ENCODE measurements at places on chromosomes 12 and 14.

DNA sequence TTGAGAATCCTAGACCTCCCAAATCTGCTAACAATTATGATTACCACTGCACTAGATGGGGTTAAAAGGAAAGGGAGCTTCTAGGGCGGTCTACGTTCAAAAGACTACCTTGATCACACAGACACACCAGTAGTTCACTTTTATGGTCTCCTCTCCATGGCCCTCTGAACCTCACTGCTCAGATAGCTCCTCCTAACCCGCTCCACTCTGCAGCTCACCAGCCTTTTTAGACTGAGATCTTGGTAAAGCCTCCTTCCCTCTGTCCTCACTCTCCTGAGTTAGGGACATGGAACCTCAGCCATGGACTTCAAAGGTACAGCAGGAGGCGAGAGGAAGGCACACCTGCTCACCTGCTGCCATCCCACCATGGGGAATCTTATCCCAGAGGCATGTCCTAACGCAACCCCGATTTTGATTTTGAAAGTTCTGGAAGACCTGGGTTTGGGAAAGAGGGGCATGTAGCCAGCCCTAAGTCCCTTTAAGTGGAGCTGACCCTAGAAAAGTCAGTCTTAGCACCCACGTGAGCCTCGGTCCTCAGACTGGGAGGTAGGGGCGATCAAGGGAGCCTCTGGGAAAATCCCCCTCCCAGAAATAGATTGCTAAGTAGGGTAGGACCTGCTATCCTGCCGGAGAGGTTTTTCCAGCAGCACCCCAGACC lies 1.3 kb downstream of the ZNF219 start:
- no peak for DNase-seq

- no peak for DNase-seq
These were observed 2.3 kb downstream of the ATXN7L3B start for GRCh38 chr12:74539765-74540526.

DNA sequence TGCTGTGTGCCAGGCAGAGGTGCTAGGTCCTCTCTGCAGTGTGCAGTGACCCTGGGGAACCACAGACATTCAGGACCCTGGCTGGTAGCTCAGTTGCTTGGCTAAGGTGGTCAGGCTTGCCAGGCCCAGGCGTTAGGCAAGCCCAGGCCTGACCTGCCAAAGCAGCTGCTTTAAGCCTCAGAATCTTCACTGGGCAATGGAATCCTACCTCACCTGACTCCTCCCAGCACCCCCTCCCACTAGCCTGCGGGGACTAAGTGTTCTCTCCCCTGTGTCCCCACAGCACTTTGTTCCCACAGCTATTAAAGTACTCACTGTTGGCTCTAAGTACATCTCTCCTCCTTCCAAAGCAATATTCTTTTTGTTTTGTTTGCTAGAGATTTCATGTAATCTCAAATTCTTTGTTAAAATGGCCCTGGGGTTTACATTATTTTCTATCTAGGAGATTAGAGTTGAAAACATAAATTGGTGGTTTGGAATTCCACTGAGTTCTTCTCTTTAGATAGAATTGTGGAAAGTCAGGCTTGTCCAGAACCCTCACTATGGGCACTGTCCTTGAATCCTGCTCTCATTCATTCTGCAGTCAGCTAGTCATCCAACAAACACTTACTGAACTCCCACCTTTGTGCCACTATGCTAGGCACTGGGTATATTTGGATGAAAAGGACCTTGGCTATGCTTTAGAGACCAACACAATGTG lies 44.4 kb downstream of the DGLUCY start:
- no peak for DNase-seq

GRCh38 chr12:41189395-41190251 lies 1.5 kb downstream of the PDZRN4 start:
- DNase-seq, result no peak

GRCh38 chr12:64946132-64946829 lies 121.8 kb downstream of the TBC1D30 start:
- DNase-seq, result no peak

GRCh38 chr12:117567644-117568216 lies 206.3 kb upstream of the NOS1 start:
- DNase-seq, result no peak

GRCh38 chr14:93939304-93940229 lies 12.4 kb downstream of the FAM181A start:
- DNase-seq, result peak; percentile 85

DNA sequence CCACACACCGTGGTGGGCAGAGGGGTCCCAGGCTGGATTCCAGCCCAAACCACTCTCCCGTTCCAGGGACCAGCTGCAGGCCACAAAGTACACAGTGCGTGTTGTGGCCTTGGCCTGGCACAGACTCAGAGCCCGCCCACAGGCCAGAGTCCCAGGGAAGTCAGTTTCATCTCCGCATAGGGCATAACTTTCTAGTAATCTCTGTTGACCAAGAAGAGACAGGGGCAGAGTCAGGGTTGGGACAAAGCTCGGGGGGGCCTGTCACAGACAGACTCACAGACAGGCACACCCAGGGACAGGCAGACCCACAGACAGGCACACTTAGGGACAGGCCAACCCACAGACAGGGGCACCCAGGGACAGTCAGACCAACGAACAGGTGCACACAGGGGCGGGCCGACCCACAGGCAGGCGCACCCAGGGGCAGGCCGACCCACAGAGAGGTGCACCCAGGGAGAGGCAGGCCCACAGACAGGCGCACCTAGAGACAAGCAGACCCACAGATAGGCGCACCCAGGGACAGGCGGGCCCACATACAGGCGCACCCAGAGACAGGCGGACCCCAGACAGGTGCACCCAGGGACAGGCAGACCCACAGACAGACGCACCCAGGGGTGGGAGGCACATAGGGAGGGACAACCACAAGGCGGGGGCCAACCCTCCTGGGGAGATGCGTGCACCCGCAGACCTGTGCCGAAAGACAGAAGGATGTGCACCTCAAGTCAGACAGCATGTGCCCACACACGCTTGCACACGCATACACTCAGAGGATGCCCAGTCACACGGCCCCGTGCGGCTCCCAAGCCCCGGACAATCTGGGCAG lies 323.3 kb upstream of the RTL1 start:
- no peak for DNase-seq

DNA sequence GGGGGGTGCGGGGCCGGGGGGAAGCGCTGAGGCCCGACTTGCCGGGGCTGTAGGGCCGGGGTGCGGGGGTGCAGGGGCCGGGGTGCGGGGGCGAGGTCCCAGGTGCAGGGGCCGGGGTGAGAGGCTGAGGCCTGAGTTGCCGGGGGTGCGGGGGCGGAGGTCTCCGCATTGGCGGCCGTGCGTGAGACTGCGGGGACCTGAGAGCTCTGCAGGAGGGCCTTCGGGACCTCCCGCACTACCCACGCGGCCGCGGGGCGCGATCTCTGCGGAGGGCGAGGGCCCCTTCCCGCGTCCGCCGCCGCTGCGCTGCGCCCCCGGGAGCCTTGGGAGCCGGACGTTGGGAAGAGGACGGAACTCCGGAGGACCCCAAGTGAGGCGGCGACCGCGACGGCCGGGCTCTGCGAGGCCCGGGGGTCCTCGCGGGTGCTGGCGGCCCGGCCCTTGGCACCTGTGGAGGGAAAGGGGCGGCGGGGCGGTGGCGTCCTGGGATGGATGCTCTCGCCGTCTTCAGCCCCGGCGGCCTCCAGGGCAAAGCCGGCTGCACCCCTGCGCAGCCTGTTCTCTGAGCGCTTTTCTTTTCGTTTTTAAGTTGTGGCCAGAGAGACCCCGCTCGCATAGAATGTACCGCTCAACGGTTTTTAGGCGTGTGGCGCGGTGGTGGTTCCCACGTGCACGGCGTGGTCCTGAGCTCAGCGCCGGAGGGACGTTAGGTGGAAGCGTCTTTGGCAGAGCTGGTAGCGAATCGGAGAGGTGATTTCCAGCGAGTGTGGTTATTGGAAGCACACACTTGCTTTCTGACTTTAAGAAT lies 1.3 kb downstream of the PIWIL1 start:
- DNase-seq, result no peak

DNA sequence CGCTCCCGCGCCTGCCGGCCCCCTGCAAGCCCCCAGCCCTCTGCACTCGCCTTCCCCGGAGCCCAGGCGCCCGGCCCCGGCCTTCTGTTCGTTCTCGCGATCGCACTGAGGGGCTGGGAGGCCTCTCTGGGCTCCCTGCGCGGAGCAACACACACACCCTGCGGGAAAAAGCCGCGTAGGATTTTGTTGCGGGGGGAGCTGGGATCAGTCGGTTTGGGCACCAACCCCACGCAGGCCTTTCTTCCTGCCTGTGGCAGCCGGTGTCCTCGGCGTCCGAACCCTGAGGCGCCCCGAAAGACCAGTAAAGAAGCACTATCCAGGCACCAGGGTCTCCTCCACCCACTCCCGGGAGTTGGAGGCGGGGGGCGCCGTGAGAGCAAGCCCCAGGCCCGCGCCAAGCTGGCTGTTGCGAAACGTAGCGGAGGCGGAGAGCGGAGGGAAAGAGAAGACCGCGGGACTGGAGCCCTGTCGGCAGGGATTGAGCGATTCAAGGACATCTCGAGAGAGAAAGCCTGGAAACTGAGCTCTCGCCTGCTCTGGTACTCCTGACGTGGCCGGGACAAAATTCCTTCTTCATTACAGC lies 1.9 kb upstream of the HOXC5 start:
- no peak for DNase-seq

- no peak for DNase-seq
These were observed 42.2 kb downstream of the TAOK3 start for GRCh38 chr12:118330421-118331018.

DNA sequence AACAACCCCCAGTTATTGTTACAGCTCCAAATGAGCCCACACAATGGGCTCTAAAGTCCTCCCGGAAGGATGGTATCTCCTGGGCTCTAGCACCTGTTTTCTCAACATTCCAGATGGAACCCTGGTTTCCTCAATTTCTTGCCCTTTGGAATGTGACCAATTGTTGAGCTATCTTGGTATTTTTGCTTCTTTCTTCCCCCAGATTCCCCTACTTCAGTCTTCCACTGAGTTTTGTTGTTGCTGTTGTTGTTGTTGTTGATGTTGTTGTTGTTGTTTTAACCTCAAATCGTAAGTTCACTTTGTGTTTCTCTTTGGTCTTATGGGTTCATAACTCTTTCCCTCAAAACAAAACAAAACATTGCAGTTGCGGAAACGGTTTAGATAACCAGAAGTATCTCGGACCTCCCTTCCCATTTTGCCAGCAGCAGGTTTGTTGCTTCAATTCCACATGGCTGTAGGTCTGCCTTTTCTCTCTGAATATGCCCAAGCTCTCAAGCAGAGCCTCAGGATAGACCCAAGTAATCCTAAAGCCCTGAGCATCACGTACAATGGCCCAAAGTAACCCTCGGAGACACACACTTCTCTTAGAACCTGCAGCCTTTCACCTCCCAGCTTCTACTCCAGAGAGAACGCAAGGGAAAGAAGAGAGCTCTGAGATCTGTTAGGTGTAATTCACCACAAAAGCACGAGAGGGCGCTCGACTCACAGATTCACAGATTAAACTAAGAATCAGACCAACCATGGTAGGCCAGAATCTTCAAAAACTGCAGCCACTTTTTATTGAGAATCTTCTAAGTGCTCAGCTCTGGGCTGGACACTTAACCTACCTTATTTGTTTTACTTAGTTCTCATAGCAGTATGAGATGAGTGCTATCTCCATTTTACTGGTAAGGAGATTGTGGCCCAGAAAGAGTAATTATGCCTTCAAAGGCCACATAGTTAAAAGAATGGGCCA lies 1.0 kb upstream of the DDX23 start:
- DNase-seq, result peak; percentile 81

- no peak for DNase-seq
These were observed 295.2 kb downstream of the SLC16A7 start for GRCh38 chr12:59890896-59891579.

DNA sequence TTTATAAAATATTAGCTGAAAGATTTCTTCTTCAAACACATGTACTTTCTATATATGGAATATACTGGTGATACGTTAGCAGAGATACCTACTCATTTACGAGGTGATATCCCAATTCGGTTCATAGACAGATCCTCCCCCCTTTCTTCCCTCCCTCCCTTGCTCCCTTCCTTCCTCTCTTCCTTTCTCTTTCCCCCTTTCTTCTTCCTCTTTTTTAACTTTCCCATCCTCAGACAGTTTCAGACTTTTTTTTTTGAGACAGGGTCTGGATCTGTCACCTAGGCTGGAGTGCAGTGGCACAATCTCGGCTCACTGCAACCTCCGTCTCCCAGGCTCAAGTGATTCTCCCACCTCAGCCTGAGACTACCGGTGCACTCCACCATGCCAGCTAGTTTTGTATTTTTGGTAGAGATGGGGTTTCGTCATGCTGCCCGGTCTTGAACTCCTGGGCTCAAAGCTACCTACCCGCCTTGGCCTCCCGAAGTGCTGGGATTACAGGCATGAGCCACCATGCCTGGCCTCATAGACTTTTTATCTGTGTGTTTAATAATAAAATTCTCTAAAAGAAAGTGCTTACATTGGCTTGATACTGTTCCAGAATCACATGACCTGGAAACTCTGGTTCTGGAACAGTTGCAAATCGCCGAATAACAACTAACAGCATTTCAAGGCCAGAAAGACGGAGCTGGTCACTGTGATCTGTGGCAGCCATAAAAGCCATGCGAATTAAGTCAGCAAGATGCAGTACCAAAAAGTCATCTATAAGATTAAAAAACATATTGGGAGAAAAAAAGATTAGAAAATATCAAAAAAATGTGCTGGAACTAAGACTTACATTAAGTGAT lies 99.2 kb downstream of the HEATR5A start:
- DNase-seq, result no peak

DNA sequence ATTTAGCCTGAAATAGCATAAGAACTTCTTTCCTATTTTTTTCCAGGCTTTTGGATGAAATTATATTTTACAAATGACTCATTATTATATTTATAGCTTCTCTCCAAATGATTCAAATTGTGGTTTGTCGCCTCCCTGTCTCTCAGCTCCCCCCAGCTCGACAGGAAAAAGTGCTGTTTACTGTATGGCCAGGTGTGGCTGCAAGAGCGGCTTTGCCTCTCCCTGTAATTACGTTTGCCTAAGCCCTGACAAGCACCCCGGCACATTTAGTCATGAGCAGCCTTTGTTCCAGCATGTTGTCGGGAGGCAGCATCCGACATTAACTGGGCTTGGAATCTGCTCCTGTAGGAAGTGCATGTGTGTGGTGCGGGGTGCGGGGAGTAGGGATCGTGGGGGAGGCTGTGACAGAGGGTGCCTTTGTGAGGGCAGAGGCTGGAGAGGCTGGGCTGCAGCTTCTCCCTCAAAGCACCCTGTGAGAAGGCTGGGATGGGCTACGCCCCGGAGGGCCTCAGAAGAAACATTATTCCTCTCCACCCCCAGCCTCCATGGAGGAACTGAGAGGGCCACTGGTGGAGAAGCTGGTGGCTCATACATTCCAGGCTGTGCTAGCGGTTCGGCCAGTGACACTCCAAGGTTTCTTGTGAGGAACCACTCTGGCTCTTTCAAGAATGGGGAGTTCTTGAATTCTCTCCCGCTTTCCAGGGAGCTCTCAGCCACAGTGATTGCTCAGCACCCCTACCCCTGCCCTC lies 42.1 kb upstream of the CTDSP2 start:
- no peak for DNase-seq
